ENCODE measurements at places on chromosomes 6 and 20.

DNA sequence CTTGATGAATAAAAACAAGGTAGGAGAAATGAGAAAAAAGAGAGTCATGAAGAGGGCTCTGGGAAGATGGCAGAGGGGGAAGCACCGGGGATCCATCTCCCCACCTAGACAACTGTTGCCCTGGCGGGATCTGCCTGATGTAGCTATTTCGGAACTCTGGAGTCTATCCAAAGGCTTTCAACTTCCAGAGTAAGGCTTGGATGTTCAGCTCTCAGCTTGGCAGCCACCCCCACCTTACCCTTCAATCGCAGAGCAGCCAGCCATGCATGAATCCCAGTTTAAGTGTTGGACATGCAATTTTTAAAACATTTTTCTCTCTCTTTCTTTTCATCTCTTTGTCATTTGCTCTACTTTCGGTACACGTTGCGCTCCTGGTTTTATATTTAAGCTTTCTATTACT is 275.9 kb upstream of the EXOC2 start:
- DNase-seq: no peak

DNA sequence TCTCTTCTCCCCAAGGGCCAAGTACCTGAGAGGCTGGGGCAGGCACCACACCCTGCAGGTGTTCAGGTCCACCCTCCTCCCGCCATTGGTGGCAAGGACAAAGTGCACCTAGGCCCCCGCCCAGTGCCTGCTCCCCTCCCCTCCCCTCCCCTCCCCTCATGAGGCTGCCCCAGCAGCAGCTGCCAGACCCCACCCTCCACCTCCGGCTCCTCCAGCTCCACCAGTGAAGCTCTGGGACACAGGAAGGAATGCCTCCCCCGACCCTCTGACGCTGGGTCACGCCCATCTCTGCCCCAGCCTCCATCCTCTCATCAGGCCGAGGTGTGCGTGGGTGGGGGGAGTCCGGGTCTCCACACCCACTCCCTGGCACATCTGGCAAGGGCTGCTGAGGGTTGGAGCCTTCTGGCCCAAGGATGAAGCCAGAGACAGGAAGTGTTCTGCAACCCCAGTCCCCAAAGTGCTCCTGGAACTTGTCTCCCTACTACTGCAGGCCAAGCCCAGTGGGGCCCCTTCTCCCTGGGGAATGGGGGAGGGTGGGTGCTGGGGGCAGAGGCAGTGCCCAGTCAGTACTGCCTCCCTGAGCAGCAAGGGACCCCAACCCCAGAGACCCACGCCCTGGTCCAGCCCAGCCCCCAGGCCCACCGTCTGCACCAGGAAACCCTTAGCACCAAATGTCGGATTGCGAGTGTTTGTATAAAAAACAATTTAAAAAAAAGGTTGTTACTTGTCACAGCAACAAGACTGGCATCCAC is 1.6 kb upstream of the UCKL1 start:
- no peak for DNase-seq

DNA sequence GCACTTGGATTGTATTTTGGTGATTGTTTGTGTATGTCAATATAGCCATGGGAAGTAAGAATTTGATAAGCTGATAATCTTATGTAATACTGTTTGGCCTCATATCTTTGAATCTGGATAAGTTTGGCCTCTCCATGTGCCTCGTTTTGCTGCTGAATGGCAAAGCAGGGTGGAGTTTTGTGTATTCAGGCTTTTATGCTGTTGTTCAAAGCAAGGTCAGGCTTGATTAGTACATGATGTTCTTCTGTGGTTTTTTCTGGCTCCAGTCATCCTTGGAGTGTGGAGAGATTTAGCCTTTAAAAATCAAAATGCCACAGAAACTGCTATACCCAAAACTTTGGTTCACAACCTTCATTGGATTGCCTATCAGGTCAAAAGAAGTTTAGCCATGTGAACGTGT is 728.9 kb upstream of the GJE1 start:
- no peak for DNase-seq

- no peak for DNase-seq
These were observed 48.4 kb downstream of the LRP11 start for GRCh38 chr6:149815788-149816187.

- no peak for DNase-seq
These were observed 8.7 kb downstream of the REPS1 start for GRCh38 chr6:138979365-138979764.

GRCh38 chr6:137303441-137303840 is 84.3 kb upstream of the IFNGR1 start:
- DNase-seq: no peak

DNA sequence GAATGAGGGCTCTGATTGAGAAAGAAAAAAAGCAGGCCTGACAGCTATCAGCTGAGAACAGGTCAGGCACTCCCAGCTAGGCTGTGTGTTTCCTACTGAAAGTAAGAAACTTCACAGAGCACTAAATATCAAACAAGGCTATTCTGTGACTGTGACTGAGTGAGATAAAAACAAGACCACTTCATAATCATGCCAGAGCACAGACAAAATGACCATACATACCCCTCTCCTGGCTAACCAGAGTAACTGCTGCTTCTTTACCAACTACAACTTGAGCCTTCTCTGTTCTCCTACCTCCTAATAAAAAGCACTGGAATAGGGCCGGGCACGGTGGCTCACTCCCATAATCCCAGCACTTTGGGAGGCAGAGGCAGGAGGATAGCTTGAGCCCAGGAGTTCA is 6.8 kb upstream of the BTN1A1 start:
- no peak for DNase-seq

DNA sequence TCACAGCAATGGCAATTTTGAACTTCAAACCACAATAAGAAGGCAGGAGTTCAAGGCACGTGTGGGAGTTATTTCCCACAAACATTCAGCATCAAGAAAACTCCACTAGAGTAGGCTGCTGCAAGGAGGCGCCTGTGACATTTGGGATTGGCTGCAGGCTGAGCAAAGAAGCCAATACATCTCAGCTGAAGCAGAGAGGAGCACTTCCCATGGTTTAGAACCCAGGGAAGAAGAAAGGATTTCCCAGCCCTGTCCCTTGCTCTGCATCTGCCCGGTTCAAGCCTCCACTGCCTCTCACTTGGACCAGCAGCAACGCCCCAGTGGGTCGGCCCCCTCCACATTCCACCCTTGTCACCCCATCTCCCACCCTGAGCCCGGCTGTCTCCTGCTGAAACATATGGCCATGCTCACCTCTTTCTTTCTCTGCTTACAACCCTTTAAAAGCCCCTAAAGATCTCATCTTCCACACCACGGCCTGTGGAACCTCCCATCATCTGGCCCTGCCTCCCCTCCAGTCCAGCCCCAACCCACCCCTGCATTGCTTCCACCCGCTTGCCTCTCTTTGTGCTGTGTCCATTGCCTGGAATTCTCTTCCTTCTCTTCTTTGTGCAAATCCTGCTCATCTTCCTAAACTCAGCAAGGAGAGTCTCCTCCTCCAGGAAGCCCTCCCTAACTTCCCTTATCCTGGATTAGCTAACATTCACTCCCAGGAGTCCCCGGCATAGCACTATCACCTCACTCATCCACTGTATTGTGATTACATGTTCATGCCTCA is 128.3 kb downstream of the ANKRD60 start:
- DNase-seq: no peak

GRCh38 chr6:83633149-83633548 is 75.8 kb downstream of the SNAP91 start:
- no peak for DNase-seq

DNA sequence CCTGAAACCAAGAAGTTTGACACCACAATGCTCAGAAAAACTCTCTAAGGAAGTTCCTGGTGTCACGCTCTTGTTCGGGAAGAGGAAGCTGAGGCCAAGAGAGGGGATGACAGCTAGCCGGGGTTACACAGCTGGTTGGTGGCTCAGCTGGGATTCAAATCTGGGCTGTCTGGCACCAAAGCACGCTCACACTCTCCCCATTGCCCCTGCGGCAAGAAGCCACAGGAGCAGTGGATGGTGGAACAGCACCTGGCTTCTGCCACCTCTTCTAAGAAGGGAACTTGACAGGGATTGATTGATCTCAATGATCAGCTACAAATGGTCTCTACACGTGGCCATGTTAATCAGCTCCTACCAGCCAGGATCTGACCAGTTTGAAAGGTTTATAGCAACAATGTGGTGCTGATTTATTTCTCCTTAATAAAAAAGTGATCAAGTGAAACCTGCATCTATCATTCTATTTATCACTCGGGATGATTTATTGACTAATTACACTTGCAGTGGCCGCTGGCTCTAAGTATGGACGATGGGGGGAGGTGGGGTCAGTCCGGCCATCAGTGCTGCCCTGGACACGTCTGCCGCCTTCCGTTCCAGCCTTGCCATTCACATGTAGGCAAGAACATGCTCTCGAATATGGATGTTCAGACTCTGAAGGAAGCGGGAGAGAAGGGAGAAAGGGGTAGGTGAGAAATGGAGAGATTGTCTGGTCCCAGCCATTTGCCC is 71.9 kb upstream of the TOP1 start:
- DNase-seq: no peak

DNA sequence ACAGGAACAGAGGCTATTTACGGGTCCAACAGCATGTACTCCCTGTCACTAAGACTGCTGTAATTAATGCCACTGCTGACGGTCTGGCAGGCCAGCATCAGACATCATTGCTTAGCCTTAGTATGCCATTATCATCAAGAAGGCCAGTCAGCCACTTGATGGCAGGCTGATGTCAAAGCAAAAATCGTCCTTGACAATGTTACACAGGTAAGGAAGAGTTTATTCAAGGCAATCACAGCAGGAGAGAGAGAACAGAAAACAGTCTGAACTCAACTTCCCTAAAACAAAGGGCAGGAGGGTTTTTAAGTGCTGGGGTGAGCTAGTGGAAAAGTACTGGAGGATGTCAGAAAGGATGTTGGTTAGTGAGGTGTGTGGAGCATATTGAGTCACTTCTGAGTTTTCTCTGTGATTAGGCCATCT is 25.1 kb downstream of the FKBP1C start:
- DNase-seq: no peak

DNA sequence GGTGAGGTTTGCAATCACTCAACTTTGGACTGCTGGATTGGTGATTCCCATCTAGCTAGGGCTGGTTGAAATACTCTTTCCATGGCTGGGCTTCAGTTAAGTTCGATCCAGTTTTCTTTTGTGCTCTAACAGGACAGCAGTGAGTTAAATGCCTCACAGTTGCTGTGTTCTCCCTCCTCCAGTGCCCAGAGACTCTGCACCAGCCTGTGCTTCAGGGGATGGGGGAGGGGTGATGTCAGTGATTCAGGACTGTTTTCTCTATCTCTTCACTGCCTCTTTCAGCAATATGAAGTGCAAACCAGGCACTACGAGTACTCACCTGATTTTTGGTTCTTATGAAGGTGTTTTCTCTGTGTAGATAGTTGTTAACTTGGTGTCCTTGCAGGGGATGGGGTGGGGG is 88.2 kb upstream of the FAM83B start:
- DNase-seq: no peak

DNA sequence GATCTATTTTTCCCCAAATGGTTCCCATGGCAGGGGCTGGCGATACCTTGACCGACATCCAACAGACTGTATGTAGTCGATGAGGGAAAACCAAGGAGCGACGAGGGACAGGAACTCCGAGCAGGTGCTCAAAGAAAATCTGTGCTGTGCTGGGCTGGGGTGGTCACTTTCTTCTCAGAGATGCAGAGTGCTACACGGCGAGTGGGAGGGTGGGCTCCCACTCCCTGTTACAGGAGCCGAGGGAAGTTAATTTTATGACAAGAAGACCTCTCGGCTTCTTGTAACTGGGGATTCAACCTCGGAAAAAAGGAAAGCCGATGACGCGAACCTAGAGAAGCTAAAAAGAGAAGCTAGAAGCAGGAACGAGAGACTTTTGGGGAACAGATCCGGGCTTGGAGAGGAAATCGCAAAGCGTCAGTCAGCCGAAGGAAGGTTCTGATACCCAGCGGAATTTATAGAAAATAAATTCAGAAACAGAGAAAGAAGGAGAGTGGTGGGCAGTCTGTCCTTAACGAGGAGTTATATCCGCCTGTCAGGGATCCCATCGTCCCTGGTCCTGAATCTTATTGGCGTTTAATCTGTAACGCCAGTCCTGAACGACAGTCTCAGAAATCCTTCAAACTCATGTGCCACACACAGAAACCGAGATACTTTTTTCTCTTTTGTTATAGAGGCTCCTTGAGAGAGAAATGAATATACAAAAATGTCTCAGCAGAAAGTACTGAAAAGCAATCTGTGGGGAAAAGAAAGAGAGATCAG is 84.6 kb upstream of the ZNF322 start:
- no peak for DNase-seq

GRCh38 chr6:38974389-38975151 is 74.0 kb upstream of the GLP1R start:
- no peak for DNase-seq

- no peak for DNase-seq
These were observed 6.0 kb upstream of the TRIM26 start for GRCh38 chr6:30219244-30219643.

DNA sequence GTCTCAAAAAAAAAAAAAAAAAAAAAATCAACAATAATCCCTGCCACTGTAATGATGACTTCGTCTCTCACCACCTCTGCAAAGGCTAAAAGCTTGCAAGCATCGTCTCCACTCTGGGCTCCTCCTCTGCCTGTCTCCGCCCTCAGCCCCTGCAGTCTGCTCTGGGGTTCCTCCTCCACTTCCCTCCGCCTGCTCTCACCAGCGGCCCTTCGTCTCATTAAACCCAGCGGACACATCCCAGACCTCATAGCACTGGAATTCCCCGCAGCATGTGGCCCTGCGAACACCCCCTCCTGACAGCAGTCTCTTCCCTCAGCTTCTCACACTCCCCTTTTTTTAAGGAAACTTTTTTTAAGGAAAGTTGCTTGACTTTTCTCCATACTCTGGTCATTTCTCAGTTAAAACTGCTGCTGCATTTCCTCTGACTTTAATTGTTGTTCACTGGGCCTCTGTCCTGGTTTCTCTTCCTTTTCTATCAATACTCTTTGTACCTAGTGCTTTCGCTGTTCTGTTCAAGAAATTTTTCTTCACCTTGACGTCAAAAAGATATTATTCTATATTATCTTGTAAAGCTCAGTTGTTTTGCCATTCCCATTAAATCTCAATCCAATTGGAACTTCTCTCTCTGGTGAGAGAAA is 70.9 kb upstream of the PLEKHG1 start:
- no peak for DNase-seq

DNA sequence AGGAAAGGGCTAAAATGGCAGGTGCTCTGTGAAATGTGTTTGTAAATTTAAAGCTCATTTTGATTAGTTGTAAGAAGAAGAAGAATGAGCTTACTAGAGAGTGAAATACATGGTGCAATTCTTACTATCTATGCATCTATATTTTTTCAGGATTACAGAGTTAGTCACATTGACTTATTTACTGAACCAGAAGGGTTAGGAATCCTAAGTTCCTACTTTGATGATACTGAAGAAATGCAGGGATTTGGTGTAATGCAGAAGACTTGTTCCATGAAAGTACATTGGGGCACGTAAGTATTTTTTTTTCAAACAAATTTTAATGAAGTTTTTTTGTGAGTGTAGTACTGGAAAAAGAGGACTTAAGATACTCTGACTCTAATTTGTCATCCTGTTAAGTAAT is 99.3 kb downstream of the RTN4IP1 start:
- DNase-seq: no peak

DNA sequence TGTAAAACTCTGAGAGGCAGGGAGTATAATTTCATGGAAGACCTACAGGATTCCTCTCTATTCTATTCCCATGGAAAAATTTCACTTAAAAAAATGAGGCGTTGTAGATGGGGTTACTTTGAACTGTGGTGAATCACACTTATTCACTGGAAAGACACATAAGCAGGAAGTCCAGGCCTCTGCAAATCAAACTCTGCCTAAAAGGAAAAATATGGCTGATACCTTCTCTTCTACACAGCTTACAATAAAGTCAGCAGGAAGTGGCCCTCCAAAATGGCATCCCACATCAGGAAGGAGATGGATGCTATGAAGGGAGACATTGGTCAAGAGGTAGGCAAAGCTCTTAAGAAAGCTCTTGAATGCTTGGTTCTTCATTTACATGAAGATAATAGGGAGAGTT is 115.9 kb downstream of the FYN start:
- no peak for DNase-seq

- DNase-seq: no peak
These were observed 554.9 kb downstream of the MAFB start for GRCh38 chr20:40134176-40134575.
